ENCODE measurements at places on chromosomes 2 and 18.

- H3K36me3 ChIP-seq, result no peaks in the 10 kb centered on the region
- H3K27ac ChIP-seq, result no peak overlapping the region
- H3K4me3 ChIP-seq, result no peak overlapping the region
- peaks cover 20% of the 10 kb centered on the region for H3K4me1 ChIP-seq
- H3K27me3 ChIP-seq, result no peaks in the 10 kb centered on the region
Measured at GRCh38 chr2:68464651-68465050, 2.4 kb downstream of the FBXO48 start.

DNA sequence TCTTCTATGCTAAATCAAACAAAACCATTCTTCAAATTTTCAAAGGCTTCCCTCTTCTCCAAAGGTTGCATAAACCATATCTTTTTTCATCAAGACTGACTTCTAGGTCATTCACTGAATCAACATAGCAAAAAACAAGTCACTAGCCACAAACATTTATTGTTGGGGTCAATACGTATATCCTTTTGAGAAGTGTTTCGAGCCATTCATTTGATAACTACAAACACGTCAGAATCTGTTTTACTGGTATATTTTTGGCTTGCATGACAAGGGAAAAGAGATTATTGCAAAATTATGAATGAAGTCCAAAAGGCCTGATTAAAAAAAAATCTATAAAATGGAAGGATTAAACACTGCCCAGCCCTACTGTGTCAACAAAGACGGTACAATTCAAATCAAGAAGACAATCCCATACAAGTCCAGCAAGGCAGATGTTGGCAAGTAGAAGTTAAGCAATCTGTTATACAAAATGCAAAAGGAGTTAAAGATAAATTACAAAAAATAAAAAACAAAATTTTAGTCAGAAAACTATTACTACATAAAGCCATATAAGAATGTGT is 222.4 kb downstream of the SRBD1 start:
- H3K27ac ChIP-seq, result no peak overlapping the region
- H3K27me3 ChIP-seq, result no peaks in the 10 kb centered on the region
- peaks cover 3% of the 10 kb centered on the region for H3K36me3 ChIP-seq
- no peak for DNase-seq
- no peak overlapping the region for H3K4me3 ChIP-seq
- H3K4me1 ChIP-seq, result peaks cover 33% of the 10 kb centered on the region

DNA sequence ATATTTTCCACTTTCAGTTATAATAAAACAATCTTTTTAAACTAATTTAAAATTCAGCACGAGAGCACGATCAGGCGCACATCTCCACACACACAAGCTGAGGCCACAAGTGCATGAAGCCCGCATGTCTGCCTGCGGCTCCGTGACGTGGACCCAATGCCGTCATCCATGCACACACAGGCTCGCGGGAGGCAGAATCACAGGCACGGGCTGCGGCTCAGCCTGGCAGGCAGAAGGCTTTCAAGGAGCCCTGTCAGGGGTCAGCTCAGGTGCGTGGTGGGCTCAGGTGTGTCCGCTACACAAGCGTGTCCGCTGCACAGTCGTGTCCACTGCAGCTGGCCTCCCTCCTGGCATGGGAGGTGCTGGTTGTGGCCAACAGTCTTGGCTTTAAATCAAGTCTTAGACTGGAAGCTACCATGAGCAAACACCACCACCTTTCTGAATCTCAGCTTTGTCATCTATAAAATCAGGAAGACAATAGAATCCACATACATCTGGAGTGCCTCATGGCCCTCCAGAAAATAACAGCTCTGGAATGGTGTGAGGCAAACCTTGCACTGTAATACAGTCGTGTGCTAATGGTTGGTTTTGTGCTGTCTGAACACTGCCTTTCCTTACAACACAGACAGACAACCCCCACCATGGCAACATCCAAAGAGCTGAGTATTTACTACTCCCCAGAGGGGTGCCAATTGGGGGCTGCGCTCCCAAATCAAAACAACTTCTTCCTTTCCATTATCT is 210.1 kb downstream of the NDUFA10 start:
- no peaks in the 10 kb centered on the region for H3K27me3 ChIP-seq
- no peak overlapping the region for H3K4me3 ChIP-seq
- no peaks in the 10 kb centered on the region for H3K36me3 ChIP-seq
- peak overlapping the region; percentile 2 for H3K27ac ChIP-seq

GRCh38 chr18:58649966-58650816 is 21.1 kb upstream of the MALT1 start:
- H3K27ac ChIP-seq, result no peak overlapping the region
- no peak overlapping the region for H3K4me3 ChIP-seq
- no peaks in the 10 kb centered on the region for H3K36me3 ChIP-seq
- DNase-seq, result no peak
- no peaks in the 10 kb centered on the region for H3K27me3 ChIP-seq

- H3K27me3 ChIP-seq, result no peaks in the 10 kb centered on the region
- H3K27ac ChIP-seq, result peak overlapping the region; percentile 58
- peaks cover 49% of the 10 kb centered on the region for H3K4me1 ChIP-seq
- H3K4me3 ChIP-seq, result no peak overlapping the region
Measured at GRCh38 chr2:24855022-24855622, 61.9 kb downstream of the CENPO start.

DNA sequence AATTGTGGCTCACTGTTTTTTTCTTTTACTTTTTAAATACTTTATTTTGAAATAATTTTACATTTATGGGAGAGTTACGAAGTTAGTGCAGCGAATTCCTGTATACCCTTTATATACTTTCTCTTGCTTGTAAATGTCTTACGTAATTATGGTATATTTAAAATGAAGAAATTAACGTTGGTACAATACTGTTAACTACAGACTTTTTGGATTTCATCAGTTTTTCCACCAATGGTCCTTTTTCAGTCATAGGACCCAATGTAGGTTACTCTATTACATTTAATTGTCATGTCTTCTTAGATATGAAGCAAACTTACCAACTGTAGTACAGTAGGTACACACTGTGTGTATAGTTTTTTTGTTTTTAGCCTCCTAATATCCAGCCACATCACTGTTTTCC is 76.3 kb downstream of the BOLA3 start:
- no peak overlapping the region for H3K4me3 ChIP-seq
- H3K4me1 ChIP-seq, result peaks cover 17% of the 10 kb centered on the region
- no peak for DNase-seq
- H3K27ac ChIP-seq, result no peak overlapping the region
- no peaks in the 10 kb centered on the region for H3K36me3 ChIP-seq

- no peak for DNase-seq
- H3K27ac ChIP-seq, result no peak overlapping the region
- no peak overlapping the region for H3K4me3 ChIP-seq
- peaks cover 1% of the 10 kb centered on the region for H3K36me3 ChIP-seq
- peaks cover 62% of the 10 kb centered on the region for H3K27me3 ChIP-seq
Measured at GRCh38 chr2:80302001-80302313, 2.6 kb downstream of the LRRTM1 start.

DNA sequence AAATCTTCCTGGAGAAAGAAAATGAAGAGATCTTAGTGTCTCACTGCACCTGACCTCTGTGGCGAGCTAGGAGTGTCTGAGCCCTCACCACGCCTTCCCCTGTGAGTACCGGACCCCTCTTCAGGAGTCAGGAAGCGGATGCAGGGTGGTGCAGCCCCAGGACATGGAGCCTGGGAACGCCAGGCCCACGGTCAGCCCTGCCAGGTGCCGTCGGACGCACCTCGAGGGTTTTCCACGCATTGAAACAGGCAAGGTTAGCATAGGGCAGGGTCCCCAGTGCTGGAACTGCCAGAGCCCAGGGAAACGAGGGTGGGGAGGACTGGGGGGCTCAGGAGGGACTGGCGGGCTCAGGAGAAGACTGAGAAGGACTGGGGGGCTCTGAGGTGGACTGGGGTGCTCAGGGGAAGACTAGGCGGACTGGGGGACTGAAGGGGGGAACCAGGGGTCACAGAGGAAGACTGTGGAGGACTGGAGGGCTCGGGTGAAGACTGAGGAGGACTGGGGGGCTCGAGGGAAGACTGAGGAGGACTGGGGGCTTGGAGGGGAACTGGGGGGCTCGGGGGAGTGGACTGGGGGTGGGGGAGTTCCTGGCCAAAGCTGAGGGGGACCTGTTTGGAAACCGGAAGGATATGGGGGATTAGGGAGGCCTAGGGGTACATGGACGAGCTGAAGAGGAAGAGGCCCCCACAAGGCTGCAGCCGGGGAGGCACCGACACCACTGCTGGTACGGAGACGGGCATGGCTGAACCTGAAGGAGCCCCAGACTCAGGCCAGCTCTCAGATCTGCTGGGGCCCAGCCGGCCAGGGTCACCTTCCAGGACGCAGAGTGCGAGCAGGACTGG is 65.2 kb upstream of the SNTG2 start:
- H3K4me1 ChIP-seq, result no peaks in the 10 kb centered on the region
- DNase-seq, result no peak
- no peak overlapping the region for H3K4me3 ChIP-seq
- no peak overlapping the region for H3K27ac ChIP-seq

DNA sequence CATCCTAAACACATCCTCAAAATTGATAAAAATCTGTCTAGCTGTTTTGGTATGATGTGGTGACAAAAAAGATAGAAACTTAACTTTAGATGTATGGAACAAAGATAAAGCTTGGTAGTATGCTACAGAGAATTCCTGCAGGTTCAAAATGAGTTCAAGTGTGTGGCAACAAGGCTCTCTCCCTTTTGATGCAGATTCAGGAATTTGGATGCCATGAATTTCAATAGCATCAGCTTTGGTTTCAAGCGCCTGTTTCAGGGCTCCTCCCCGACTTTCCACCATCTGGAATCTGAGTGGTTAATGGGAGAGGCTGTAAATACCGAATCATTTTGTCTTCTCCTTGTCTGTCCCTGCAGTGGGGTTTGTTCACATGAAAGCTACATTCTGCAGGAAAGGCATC is 180.6 kb downstream of the MTX2 start:
- H3K4me1 ChIP-seq, result peaks cover 3% of the 10 kb centered on the region
- H3K27ac ChIP-seq, result no peak overlapping the region
- no peak for DNase-seq

GRCh38 chr2:178824181-178824580 is 17.0 kb upstream of the TTN start:
- H3K4me3 ChIP-seq, result no peak overlapping the region
- no peak for DNase-seq
- no peaks in the 10 kb centered on the region for H3K4me1 ChIP-seq
- H3K27ac ChIP-seq, result no peak overlapping the region

GRCh38 chr2:120301284-120301683 is 44.7 kb upstream of the INHBB start:
- no peak overlapping the region for H3K27ac ChIP-seq
- DNase-seq, result no peak
- H3K4me3 ChIP-seq, result no peak overlapping the region
- no peaks in the 10 kb centered on the region for H3K27me3 ChIP-seq
- H3K36me3 ChIP-seq, result peaks cover 18% of the 10 kb centered on the region
- H3K4me1 ChIP-seq, result peaks cover 8% of the 10 kb centered on the region

DNA sequence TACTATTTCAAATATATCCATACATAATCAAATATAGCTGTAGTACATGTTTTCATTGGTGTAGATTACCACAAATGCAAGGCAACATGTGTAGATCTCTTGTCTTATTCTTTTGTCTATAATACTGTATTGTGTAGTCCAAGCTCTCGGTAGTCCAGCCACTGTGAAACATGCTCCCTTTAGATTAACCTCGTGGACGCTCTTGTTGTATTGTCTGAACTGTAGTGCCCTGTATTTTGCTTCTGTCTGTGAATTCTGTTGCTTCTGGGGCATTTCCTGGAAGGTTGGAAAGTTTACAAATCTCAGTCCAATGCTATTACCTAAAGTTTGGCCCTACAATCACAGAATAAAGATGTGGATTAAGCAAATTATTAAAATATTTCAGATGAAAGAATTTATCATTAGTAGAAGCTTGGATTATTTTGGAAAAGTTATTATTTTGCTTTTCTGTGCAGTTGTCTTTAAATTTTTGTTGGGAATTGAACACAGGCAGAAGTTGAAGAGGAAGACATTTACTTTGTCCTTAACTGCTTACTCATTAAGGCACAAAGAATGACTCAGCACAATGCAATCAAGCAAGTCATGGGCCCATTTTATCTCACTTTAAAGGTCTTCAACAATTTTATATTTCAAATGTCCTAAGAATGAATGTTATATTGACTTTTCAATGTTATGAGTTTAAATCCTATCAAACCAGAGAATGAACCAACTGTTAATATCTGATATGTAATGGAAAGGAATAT is 103.4 kb upstream of the CAVIN2 start:
- H3K27ac ChIP-seq, result no peak overlapping the region
- no peaks in the 10 kb centered on the region for H3K27me3 ChIP-seq
- no peak overlapping the region for H3K4me3 ChIP-seq
- no peak for DNase-seq

- no peak for DNase-seq
- H3K27me3 ChIP-seq, result peaks cover 2% of the 10 kb centered on the region
- no peaks in the 10 kb centered on the region for H3K4me1 ChIP-seq
Measured at GRCh38 chr2:83196225-83196624, 1262.9 kb downstream of the SUCLG1 start.

DNA sequence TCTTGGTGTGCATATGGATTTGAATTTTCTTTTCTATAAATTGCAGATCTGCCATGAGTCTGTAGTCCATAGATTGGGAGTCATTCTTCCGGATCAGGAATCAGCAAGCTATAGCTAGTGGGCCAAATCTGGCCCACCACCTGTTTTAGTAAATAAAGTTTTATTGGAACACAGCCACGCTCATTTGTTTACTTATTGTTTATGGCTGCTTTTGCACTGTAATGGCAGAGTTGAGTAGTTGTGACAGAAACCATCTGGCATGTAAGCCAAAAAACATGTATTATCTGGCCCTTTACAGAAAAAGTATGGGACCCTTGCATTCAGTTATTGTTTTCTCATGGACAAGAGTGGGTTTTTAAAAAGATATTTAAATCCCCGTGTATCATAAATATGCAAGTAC is 191.2 kb downstream of the LRRTM1 start:
- no peak overlapping the region for H3K4me3 ChIP-seq
- H3K27me3 ChIP-seq, result no peaks in the 10 kb centered on the region
- H3K27ac ChIP-seq, result no peak overlapping the region
- H3K4me1 ChIP-seq, result no peaks in the 10 kb centered on the region

- no peak overlapping the region for H3K4me3 ChIP-seq
- peaks cover 2% of the 10 kb centered on the region for H3K27me3 ChIP-seq
- no peaks in the 10 kb centered on the region for H3K4me1 ChIP-seq
- DNase-seq, result no peak
Measured at GRCh38 chr2:141923657-141924056, 207.2 kb downstream of the LRP1B start.

GRCh38 chr2:21910832-21911507 is 787.2 kb downstream of the TDRD15 start:
- H3K36me3 ChIP-seq, result no peaks in the 10 kb centered on the region
- H3K4me1 ChIP-seq, result no peaks in the 10 kb centered on the region
- no peak overlapping the region for H3K4me3 ChIP-seq
- H3K27ac ChIP-seq, result no peak overlapping the region
- H3K27me3 ChIP-seq, result no peaks in the 10 kb centered on the region
- no peak for DNase-seq

Measured in chondrocyte (in vitro differentiated cells).